Effector memory CD8-positive, alpha-beta T cell (primary cell): ENCODE measurements at places on chromosomes 7 and 10.

DNA sequence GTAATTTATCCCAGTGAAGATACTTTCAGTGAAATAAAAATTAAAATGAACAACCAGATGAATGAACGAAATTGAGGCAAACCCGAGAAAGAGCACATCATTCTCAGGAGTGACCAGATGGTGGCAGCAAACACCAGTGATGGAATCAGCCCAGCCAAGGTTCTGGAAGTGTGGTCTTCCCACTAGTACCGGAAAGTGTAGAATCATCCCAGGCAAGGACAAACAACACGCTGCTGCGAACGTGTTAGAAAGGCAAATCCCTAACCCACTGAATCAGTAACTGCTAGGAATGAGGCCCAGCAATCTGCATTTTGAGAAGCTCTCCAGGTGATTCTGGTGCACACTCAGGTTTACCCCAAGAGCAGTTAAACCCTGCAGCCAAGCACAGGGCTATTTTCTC, 15.5 kb upstream of the SLC18A3 start:
- no peak for DNase-seq

DNA sequence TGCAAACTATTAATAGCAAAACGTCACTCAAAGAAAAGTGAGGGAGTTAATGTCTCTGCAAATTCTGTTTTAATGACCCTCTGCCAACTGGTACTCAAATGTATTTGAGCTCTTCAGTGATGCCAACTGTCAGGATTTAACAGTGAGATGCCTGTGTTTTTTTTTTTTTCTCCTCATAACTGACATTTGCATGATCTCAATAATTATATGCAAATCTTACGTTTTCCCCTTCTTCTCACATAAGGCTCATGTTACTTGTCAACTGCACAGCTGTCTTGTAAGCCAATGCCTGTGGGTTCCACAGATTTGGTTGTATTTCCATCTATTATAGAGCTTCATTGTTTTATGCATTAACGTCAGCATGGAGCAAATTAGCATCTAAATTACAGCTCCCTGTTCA, 38.2 kb downstream of the PPP1R3A start:
- no peak for DNase-seq

GRCh38 chr10:64159910-64160872, 639.0 kb downstream of the REEP3 start:
- no peak for DNase-seq

DNA sequence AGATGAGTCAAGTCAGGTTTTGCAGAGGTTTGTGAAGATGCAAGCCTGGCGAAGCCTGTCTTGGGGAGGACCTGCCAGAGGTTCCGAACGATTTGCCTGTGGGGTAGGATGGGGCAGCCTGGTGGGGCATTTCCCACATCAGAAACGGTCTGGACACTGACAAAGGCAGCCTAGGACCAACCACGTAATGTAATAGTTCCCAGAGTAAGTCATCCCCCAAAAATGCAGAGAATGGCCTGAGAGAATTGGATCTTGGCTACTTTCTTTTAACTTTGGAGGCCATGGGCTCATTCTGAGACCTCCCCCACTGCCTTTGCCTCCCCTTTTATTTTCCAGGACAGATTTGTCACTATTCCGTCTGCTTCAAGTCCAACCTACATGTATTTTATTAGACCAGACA, 168.9 kb upstream of the SH2B2 start:
- no peak for DNase-seq

- no peak for DNase-seq
Measured at GRCh38 chr7:22142572-22142971, 196.9 kb upstream of the CDCA7L start.
